ENCODE measurements at places on chromosomes 5 and 9.

DNA sequence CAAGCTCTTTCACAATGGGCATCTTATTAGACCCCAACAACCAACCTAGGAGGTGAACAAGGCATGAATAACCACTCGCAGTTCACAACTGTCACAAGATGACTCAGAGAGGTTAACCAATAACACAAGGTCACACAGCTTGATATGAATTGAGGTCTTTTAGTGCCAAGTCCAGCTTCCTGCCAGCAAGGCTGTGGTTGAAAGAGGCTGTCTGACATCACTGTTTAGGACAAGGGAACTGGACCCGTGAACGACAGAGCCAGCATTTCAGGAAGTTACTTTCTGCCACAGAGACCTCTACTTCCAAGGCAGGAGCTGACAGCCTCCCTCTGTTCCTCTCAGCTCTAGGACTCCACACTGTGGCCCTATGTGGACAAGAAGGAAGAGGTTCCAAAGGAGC, 53.4 kb upstream of the ALDH1B1 start:
- no peak for DNase-seq

- DNase-seq, result no peak
These were observed 22.6 kb downstream of the PTPN3 start for GRCh38 chr9:109475526-109475925.

DNA sequence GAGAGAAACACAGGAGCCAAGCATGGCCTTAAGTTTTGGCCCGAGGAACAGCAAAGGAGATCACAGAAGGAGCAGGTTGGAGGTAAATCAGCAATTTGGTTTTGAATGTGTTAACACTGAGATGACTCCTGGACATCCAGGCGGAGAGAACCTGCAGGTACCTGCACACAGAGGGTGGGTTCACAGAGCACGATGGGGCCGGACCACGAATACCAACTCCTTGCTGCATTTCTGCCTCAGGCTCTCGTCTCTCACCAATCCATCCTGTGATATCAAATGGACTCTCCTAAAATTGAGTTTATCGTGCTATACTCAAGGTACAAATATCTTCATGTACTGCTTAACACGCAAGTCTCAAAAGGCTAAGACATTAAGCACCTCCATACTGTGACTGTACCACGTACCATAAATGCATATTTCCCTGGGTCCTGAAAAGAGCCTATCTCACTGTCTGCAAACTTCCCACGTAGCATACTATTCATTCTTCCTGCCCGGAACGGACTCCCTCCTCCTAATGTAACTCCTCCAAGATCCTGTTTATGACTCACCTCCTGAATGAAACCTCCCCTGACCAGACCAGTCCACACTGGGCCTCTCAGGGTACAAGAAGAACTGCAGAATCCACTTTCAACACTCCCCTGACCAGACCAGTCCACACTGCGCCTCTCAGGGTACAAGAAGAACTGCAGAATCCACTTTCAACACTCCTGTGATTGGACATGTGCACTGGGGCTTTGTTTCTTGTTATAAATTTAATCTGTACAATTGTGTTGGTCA, 380.8 kb upstream of the RFX3 start:
- no peak for DNase-seq

GRCh38 chr5:75048457-75048953, 3.9 kb downstream of the GCNT4 start:
- no peak for DNase-seq

- DNase-seq, result no peak
These were observed 126.2 kb downstream of the BASP1 start for GRCh38 chr5:17343675-17344074.

- DNase-seq, result no peak
These were observed 89.3 kb downstream of the STARD4 start for GRCh38 chr5:111422747-111423720.

DNA sequence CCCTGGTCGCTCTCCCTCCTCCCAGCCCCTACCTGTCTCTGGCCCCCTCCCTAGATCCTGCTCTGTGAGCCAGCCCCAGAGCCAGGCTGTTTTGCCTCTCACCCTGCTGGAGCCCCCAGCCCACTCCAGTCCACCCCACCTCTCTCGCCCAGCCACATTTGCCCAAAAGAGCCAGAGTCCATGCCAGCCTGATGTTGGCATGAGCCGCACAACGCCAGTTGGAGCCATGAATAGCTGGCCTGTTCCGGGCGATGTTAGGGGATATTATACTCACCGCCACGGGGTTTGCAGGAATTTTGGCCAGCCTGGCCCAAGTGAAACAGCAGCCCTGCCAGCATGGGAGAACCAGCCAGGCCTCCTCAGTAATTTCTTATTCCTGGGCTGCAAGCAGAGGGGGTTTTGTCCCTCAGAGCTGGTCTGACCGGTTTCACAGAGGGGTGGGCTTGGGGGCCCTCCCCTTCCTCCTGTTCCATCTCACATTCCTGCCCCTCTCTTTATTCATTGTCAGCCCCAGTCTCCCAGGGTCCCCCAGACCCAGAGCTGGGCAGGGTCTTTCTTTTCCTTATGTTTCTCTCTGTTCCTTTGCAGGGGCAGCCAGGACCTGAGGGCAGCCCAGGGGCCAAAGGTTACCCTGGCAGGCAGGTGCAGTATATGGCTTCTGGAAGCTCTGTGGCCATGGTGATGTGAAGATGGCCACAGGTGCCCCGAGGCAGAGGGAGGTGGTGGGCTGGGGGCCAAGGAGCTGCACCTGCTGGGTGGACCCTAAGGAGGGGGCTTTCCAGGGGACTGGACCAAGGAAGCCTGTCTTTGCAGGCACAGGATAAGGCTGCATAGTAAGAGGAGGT, 50.1 kb downstream of the COL27A1 start:
- DNase-seq, result no peak

DNA sequence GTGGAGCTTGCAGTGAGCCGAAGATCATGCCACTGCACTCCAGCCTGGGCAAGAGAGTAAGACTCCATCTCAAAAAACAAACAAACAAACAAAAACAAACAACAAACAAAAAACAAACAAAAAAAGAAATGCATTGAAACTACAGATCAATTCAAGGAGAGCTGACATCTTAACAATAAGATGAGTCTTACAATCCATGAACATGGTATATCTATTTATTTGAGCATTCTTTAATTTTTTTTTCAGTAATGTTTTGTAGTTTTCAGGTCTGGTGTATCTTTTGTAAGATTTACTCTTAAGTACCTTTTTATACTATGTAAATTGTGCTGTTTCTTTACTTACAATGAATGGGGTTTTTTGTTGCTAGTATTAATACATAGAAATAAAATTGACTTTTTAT, 140.1 kb upstream of the DAPK1 start:
- DNase-seq, result no peak

DNA sequence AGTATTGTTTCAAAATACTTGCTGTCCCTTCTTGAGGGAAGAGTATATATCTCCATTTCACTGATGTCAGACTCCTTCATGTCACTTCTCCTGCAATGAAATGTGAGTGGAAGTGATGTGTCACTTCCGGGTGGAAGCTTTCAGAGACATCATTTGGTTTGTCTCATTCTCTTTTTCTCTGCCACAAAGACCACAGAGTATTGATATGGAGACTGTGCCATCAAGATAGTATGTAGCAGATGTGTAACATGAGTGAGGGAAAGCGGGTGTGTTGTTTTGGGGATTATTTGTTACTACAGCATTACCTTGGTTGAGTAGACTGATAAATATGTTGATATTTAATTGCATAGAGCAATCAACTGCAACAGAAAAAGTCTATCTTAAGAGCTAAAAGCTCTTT, 169.8 kb downstream of the FBXL7 start:
- no peak for DNase-seq

- no peak for DNase-seq
These were observed 24.8 kb downstream of the ANXA1 start for GRCh38 chr9:73176450-73176875.
